ENCODE measurements at places on chromosomes 12 and 14. TPM values are rescaled to one million over a fixed set of nuclear protein-coding genes. Genes with fewer than 3 reads are reported as not detected.

Gene NELL2
- 10.1 TPM for total RNA-seq

Gene PPM1H
- not detected for total RNA-seq

Gene CTDSP2
- 141 TPM for total RNA-seq

Gene NUAK1
- total RNA-seq, result not detected

Gene IL31
- total RNA-seq, result not detected

Measured in activated CD4-positive, alpha-beta memory T cell treated with anti-CD3 and anti-CD28 coated beads, Interleukin-2, amount 10 ng/mL, durations not matched to agents 7 days and 5 days (primary cell).